ENCODE measurements at places on chromosomes 7 and 10. TPM values are rescaled to one million over a fixed set of nuclear protein-coding genes. Genes with fewer than 3 reads are reported as not detected.

Gene HNRNPH3
- 208 TPM for total RNA-seq

Gene SGCE
- 50.4 TPM for total RNA-seq

Gene CTAGE4
- not detected for total RNA-seq

Gene C7orf57
- 0.37 TPM for total RNA-seq

Gene ACTL6B
- not detected for total RNA-seq

Gene OR2A42
- not detected for total RNA-seq

Measured in A549 treated with CpdA at 1 μM for 4 hours (cell line).